Caki2 (cell line): ENCODE measurements at places on chromosomes 3 and 15. TPM values are rescaled to one million over a fixed set of nuclear protein-coding genes. Genes with fewer than 3 reads are reported as not detected.

- DNase-seq = no peak
These were observed 59.7 kb upstream of the CMSS1 start for GRCh38 chr3:99757966-99758365.

GRCh38 chr3:149579838-149580542, 77.8 kb downstream of the WWTR1 start:
- DNase-seq = peak; percentile 41

GRCh38 chr15:55434989-55435825, 26.9 kb downstream of the PIERCE2 start:
- DNase-seq = peak; percentile 48

GRCh38 chr3:117868766-117869165, 1159.2 kb downstream of the TUSC7 start:
- no peak for DNase-seq

The CLSTN2 gene
- 29.7 and 37.8 TPM in 2 replicates for total RNA-seq

The SYNPR gene
- not detected in 2 replicates for total RNA-seq

The FSIP1 gene
- total RNA-seq = 0.14 TPM in 1 of 2 replicates, not detected in the other

The SHQ1 gene
- 9.0 and 10.6 TPM in 2 replicates for total RNA-seq

The SLC6A1 gene
- total RNA-seq = not detected in 2 replicates
